ENCODE measurements at places on chromosomes 11 and 22. TPM values are rescaled to one million over a fixed set of nuclear protein-coding genes. Genes with fewer than 3 reads are reported as not detected.

DNA sequence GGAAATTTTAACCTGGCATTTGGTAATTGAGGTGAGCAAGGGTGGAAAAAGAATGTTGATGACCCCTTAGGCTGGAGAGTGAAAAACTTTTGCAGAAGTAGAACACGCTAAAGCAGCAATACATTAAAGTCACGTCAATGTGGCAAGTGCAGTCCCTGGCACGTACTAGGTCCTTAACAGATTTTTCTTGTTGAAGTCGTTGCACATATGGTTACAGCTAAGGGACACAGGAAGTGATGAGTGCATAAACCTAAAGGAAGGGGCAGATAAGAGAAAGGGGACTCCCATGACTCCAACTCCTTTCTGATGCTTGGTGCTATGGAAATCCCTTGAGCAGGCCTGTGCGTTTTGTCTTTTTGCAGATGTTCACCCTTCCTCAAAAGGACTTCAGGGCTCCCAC, 1.2 kb downstream of the ACCS start:
- DNase-seq: no peak

- DNase-seq: no peak
Measured at GRCh38 chr11:76558891-76559290, 111.7 kb downstream of the LRRC32 start.

- no peak for DNase-seq
Measured at GRCh38 chr11:34303028-34303570, 54.7 kb downstream of the ABTB2 start.

The SLC22A12 gene
- total RNA-seq: not detected

The GRIA4 gene
- total RNA-seq: 37.2 TPM

The SCT gene
- not detected for total RNA-seq
